ENCODE measurements at places on chromosomes 16 and 17.

DNA sequence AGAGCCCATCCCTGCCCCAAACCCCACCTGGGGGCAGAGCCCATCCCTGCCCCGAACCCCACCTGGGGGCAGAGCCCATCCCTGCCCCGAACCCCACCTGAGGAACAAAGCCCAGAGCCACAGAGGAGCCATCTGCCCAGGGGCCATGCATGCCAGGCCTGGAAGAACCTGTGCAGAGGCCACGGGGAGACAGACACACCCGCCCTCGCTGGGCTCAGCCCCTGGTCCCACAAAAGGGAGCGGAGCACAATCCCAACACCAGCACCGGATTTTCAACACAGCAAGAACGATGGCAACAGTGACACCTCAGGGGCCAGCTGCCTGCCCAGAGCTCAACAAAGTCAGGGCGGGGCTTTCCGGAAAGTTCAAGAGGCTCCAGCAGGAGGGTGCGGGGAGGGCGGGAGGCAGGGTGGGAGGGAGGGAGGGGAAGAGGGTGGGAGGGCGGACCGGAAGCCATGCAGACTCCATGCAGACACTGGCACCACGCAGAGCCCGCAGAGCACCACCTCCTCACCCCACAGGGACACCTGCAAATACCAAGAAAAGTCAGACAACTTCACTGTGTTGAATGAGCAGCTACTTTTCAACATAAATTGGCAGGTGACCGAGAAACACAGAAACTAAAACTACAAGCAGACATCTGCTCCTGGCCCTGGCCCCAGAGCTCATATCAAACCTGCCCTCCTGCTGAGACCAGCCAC, 27.9 kb upstream of the C16orf95 start:
- no peak for DNase-seq

- no peak for DNase-seq
Observed at GRCh38 chr17:50575581-50576210, 15.2 kb downstream of the CACNA1G start.

DNA sequence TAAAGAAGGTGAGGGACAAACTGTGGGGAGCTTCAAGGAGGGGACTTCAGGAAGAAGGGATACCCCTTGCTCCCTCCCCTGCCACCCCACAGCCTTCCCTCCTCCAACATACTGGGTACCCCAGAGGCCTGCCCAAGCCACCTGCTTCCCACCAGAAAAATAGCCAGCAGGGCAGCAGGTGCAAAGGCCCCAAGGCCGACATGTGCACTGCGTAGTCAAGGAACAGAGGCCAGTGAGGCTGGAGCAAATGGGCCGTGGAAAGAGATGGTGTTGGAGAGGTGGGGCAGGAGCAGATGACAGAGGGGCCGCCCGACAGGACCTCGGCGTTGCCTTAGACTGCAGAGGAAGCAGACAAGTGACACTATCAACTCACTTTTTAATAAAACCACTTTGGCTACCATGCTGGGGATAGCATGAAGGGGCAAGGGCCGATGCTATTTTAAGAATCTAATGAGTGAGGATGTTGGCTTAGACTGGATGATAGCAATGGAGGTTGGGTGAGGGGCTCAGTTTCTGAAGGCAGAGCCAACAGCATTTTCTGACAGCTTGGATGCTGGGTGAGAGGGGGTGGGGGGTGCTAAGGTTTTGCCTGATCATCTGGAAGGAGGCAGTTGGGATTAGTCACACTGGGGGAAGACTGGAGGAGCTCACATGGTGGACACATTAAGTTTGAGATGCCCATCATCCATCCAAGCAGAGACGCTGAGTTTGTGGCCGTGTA, 72.8 kb upstream of the TOB1 start:
- no peak for DNase-seq

- peak; percentile 27 for DNase-seq
Observed at GRCh38 chr16:79776243-79776847, 175.8 kb upstream of the MAF start.

- peak; percentile 91 for DNase-seq
Observed at GRCh38 chr17:77247048-77247541, 106.3 kb downstream of the SEC14L1 start.

- DNase-seq = peak; percentile 36
Observed at GRCh38 chr17:21573961-21574610, 118.2 kb upstream of the KCNJ18 start.

- no peak for DNase-seq
Observed at GRCh38 chr16:22721511-22722100, 92.4 kb upstream of the HS3ST2 start.

DNA sequence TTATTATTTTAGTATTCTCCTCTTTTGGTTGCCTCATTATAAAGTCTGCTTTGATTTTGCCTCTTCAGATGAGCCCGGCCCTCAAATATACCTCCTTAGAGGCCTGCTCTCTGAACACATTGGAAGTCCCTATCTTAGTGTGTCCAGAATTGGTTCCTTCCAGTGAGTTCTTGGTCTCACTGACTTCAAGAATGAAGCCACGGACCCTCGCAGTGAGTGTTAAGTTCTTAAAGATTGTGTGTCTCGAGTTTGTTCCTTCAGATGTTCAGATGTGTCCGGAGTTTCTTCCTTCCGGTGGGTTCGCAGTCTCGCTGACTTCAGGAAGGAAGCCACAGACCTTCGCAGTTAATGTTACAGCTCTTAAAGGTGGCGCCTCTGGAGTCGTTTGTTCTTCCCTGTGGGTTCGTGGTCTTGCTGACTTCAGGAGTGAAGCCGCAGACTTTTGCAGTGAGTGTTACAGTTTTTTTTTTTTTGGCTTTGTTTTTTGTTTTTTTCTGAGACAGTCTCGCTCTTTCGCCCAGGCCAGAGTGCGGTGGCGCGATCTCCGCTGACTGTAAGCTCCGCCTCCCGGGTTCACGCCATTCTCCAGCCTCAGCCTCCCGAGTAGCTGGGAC, 45.8 kb upstream of the NOS2 start:
- DNase-seq = no peak

DNA sequence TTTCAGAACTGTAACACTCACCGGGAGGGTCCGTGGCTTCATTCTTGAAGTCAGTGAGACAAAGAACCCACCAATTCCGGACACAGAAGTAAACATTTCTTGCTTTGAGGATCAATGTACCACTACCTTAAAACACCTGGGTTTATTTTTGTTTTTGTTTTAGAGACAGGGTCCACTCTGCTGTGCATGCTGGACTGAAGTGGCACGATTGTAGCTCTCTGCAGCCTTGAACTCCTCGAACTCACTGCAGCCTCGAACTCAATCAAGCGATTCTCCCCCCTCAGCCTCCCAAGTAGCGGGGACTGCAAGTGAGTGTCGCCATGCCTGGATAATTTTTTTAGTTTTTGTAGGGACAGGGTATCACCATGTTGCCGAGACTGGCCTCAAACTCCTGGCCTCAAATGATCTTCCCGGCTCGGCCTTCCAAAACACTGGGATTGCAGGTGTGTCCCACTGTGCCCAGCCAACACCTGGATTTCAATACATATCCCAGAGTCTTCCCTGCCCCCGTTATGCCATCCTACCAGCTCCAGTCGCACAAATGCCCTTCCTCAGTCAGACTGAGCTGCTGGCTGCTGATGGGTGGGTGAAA, 13.0 kb upstream of the CES4A start:
- no peak for DNase-seq

DNA sequence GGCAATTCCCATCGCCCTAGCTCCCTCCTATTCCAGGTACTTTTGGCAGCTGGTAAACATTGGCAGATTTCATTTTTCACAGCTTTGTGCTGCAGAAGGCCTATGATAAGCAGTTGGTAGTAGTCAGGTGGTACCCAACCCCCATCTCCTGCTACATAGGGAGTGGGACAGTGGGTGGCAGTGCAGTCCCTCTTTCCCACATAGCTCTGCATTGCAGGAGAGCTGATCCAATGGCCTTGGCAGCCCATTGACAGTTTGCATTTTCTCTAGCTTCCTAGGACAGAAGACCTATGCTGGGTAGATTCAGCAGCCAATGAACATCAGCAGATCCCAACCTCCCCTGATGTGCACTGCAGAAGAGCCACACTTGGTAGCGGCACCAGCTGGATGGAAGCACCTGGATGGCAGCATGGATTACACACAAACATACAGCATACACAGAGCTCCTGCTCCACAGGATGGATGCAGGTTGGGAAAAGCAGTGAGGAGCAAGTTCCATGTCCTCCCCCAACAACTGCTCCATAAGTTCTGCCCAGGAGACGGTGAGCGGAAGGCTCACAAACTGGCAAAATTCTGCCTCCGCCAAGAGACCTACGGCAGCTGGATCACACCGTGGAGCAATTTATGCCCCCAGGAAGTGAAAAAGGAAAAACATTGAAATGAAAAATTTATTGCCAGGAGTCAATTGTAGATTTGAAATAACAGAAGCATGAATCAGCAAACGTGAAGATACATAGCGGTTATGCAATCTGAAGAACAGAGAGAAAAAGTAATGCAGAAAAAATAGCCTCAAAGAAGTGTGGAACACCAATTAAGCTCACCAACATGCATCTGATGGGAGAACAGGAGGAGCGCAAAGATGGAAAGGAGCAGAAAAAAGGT, 95.7 kb downstream of the CACNG1 start:
- DNase-seq = no peak

- DNase-seq = peak; percentile 40
Observed at GRCh38 chr16:83813823-83814658, 6.3 kb downstream of the HSBP1 start.
